ENCODE measurements at places on chromosomes 6 and 20.
A peak's percentile ranks its signal among the peaks of the same experiment; 100 is the strongest.

DNA sequence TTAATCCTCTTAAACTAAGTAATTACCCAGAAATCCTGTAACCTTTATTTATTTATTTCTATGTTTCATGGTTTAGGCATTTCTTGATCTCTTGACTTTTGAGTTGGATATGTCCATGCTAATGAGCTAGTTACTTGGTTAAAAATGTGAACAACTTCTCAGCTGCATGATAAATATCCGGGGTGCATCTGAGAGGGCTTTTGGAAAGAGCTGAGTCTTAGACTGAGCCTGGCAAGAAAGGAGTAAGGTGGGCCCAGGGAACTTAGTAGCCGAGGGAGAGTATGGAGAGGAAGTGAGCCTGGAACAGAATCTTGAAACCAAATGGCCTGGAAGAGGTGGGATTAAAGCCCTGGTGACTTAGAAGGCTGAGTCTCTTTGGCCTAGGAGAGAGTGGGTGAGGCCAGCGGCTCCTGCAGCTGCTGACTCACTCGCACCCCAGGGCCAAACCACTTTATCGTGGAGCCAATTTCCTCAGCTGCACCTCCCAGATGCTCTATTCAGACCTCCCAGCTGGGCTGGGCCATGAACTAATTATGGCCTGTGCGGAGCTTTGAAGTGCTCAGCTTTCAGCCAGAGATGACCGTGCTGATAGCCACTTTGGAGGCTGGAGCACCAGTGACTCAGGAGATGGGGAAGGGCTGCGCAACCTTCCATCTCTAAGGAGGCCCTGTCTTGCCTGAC is 19.1 kb downstream of the TGM3 start:
- peak; percentile 96 for DNase-seq

GRCh38 chr6:15343490-15344191 is 97.8 kb downstream of the JARID2 start:
- no peak for DNase-seq

DNA sequence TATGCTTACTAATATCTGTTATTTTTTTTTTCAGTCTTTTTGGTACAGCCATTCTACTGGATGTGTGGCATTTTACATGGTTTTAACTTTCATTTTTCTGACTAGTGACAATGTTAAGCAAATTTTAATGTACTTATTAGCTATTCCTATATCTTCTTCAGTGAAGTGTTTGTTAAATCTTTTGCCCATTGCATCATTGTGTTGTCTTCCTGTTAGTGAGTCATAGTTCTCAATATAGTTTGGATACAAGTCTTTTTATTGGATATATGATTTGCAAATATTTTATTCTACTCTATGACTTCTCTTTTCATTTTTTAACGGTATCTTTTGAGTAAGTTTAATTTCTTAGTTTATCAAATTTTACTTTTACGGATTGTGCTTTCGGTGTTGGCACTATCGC is 519.4 kb downstream of the CDKAL1 start:
- peak; percentile 11 for DNase-seq

GRCh38 chr6:155454008-155454407 is 1.6 kb downstream of the NOX3 start:
- DNase-seq, result no peak

DNA sequence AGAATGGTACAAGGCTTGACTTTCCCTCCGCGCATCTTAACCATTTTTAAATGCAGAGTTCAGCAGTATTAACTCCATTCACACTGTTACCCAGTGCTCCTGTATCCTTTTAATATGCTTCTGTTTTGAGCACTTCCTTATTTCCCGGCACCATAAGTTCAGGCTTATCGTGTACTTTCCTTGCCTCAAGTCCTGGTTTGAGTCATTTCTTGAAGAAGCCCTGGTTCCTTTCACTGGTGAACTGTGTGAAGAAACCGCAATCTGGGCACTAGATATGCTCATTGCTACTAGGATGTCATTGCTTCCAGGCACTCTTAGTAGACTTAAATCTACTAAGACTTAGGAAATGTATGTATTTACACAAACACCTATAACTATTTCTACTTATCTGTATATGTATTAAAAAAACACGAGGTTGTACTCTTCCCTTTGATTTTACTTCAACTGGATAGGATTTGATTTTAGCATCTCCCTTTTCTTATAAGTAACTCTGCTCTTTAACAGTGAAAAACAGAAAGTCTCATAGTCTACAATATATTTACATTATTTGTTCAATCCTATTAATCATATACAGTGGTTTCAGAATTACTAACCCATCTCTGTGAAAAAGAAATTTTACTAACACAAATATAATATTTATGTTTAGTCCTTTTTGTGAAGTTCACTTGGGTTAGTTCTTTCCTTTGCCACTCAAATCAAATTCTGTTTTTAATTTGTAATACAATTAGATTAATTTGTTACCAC is 135.5 kb downstream of the CDKAL1 start:
- DNase-seq, result no peak

- no peak for DNase-seq
Measured at GRCh38 chr6:42834056-42834455, 45.4 kb upstream of the RPL7L1 start.

DNA sequence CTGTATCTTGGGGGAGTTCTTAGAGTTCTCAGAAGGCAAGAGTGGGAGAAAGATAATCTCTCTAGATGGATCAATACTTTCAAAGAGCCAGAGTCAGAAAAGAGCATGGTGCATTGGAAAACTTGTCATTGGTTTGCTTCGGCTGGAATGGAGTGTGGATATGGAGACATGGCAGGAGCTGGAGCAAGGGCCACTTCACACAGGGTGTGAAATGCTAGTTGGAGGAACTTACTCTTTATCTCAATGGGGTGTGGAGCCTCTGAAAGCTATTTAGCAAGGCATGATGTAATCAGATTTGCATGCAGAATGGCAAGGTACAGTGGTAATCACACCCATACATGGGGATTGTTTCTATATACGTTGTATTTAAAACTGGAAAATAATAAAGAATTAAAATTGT is 31.5 kb upstream of the PAQR8 start:
- DNase-seq, result no peak

GRCh38 chr20:47274401-47275108 is 81.9 kb downstream of the ZMYND8 start:
- peak; percentile 93 for DNase-seq

DNA sequence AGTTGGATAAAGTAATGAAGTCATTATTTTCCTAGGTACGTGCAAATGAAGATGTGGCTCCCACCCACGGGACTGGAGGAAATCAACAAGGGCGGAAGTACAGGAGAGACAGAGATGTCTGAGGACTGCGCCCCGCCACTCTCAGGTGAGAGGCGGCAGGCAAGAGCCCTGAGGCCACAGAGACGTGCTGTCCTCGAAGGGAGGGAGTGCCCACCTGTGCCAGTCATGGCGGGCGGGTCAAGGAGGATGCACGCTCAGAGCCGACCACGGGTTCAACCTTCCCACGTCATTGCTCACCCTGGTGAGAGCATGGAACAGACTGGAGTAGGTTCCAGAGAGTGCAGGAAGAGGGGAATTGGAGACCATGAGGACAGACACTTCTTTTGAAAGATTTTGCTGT is 12.7 kb downstream of the CST8 start:
- no peak for DNase-seq

DNA sequence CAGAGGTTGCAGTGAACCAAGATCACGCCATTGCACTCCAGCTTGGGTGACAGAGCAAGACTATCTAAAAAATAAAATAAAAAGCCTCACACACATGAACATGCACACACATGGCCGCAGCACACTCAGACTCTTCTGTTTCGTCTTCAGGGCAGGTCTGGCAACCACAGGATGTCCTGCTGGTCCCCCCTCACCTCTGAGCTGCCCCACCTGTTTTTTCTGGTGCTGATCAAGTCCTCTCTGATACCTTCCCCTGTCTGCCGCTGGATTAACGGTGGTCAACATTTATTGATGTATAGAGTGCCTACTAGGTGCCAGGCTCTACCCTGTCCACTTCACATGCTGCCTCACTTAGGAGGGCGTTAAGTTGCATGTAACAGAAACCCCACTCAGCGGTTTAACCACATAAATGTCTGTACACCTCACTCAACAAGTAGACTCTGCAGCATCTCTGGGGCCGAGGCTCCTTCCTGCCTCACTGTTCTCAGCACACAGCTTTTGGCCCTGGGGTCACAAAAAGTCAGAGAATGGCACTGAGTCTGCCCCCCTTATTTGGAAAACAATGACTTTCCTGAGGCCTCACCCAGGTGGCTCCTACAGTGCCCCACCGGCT is 4.5 kb upstream of the AP5S1 start:
- DNase-seq, result no peak

- DNase-seq, result peak; percentile 82
Measured at GRCh38 chr6:106223300-106223930, 102.1 kb downstream of the ATG5 start.

GRCh38 chr6:38149531-38149930 is 330.0 kb downstream of the ZFAND3 start:
- DNase-seq, result peak; percentile 19

GRCh38 chr20:24986436-24987015 is 6.0 kb downstream of the APMAP start:
- no peak for DNase-seq

DNA sequence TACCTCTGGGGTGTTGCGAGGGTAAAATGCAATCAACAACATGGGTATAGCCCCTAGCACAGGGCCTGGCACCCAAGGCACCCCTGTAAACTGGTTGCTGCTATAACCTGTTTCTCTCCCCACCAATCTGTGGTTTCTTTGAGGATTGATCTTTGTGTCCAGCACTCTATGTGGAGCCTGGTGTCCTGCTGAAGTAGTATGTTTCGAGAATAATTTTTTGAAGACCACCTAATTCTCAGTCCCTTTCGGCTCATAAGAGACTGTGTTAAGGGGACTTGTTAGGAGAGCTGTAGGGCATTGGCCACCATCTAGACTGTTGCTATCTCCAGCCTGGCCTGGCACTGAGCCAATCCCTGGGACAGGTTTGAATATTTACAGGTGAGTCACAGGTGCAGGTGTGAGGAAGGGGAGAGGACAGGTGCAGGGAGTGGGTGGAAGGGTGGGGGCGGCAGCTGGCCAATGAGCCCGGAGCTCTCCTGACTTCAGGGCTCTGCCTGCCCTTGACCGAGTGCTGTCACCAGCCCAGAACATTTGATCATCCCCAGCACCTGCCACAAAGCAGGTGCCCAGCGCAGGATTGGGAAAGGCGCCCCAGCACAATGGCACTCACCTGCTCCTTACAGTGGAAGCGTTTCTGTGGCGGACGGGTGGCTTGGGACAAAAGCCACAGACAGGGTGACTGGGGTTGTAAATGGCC is 8.1 kb upstream of the C20orf144 start:
- DNase-seq, result no peak

DNA sequence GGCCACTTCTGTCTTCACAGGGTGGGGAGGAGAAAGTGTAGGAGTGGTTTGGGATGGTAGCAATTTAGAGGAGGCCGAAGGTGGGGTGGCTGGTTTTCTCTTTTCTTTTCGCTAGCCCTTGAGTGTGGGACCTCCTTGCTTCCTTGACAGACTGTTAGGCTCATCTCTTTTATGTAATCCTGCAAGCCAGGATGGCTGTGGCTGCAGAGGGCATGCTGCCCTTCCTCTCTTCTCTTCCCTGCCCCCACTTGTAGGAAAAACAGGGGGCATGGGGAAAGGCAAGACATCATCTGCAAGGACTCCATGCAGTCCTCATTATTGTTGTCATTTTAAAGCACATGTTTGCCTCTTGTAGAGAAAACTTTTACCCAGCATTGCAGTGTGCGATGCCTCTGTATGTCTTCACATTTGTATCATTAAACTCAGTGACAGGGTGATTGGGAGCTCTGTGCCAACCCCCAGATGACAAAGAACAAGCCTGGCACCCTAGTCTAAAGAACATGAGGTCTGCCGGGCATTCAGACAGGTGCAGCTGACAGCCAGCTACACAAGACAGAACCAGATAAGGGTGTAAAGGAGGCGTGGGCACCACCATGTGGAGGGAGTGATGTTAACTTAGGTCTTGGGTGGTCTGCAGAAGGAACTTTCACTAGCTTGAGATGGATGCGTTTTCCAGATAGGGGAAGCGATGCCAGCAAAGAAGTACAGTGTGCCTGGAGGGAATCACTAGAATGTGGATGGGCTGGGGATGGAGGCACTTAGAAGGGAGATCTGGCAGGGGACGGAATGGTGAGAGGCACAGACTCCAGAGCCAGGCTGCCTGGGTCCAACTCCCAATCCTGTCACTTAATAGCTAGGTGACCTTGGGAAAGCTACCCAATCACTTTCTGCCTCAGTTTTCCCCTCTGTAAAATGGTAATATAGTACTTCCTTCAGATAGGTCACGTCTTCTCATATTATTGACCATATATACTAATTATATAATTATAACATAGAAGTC is 207.6 kb downstream of the TBC1D7 start:
- DNase-seq, result no peak

GRCh38 chr6:169292338-169293124 is 38.9 kb upstream of the THBS2 start:
- peak; percentile 95 for DNase-seq

DNA sequence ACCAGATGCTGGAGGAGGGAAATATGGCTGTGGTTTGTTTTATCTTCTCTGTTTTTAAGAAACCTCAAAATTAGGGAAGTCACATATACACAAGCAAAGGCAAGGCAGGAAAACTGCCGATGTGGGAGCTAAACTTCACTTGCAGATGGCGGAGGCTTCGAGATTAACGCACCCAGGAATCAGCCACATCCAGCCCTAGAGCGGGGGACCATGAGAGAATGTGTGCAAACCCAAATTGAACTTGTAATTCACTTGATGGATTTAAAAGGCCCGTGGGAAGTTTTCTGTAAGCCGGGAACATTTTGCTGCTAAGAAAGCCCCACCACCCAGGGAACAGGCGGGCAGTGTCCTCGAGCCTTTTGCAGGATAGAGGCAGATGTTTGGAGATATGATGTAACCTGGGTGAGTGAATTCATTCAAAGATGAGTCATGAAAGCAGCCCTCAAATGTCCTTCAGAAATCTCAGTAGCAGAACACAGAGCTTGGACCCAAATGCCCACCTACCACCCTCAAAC is 39.9 kb downstream of the PREX1 start:
- peak; percentile 77 for DNase-seq

GRCh38 chr6:44699082-44699481 is 311.6 kb downstream of the CDC5L start:
- peak; percentile 97 for DNase-seq

GRCh38 chr20:19992996-19993908 is 23.9 kb upstream of the NAA20 start:
- DNase-seq, result peak; percentile 94

DNA sequence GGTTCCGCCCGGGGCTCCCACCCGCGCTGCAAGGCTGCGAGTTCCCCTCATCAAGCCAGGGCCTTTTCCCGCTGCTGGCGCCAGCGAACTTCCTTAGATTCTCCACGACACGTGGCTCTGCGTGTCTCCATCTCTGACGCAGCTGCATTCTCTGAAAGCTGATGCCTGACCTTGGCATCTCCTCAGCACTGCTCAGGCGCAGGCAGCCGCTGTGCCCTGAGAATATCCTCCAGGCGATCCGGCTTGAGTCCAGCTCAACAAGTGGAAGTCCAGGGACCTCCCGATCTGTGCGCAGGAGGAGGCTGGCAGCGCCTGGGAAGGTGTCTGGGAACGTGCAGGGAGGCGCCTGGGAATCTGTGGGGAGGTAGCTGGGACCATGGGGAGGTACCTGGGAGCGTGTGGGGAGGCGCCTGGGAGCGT is 171.2 kb upstream of the THBS2 start:
- peak; percentile 56 for DNase-seq
